ENCODE measurements at places on chromosomes 4 and X.

- no peak for DNase-seq
Measured at GRCh38 chrX:14347523-14347922, 181.8 kb upstream of the GLRA2 start.

- no peak for DNase-seq
Measured at GRCh38 chrX:129346574-129346973, 176.7 kb downstream of the SMARCA1 start.

DNA sequence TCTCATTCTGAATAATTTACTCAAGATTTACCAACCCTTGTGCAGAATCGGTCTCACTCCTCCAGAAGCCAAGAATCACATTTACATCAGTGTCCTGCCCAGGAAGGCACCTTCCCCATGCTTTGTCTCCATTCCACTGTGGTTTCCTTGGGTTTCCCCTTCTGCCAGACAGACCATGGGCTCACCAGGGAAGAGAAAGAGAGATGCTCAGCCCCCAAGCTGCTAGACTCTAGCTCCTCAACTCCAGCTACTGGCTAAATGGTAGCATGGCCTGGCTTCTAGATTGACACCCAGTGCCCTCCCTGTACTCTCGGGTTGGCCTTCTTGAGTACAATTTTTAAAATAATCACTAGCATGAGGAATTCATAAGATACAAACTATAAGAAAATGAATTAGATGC is 12.9 kb downstream of the TLR10 start:
- DNase-seq, result no peak

GRCh38 chr4:15417233-15417660 is 10.6 kb upstream of the C1QTNF7 start:
- no peak for DNase-seq

DNA sequence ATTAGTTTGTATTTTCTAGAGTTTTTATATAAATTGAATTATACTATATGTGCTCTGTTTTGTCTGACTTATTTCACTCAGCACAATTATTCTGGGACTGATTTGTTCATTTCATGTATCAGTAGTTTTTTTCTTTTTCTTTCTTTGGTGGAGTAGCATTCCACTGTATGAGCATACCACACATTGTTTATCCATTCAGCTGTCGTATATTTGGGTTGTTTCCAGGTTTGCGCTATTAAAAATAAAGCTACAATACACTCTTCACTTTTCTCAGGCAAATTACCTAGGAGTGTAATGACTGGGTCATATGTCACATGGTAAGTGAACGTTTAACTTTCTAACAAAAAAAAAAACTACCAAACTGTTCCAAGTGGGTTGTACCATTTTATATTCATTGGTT is 9.6 kb upstream of the OTUD4 start:
- no peak for DNase-seq
